ENCODE measurements at places on chromosomes 12 and 14.

- no peak for DNase-seq
These were observed 40.0 kb upstream of the ATF1 start for GRCh38 chr12:50723865-50724264.

- DNase-seq, result no peak
These were observed 90.3 kb downstream of the PRKAB1 start for GRCh38 chr12:119758234-119758633.

GRCh38 chr14:53793790-53794505, 162.7 kb downstream of the BMP4 start:
- DNase-seq, result no peak

DNA sequence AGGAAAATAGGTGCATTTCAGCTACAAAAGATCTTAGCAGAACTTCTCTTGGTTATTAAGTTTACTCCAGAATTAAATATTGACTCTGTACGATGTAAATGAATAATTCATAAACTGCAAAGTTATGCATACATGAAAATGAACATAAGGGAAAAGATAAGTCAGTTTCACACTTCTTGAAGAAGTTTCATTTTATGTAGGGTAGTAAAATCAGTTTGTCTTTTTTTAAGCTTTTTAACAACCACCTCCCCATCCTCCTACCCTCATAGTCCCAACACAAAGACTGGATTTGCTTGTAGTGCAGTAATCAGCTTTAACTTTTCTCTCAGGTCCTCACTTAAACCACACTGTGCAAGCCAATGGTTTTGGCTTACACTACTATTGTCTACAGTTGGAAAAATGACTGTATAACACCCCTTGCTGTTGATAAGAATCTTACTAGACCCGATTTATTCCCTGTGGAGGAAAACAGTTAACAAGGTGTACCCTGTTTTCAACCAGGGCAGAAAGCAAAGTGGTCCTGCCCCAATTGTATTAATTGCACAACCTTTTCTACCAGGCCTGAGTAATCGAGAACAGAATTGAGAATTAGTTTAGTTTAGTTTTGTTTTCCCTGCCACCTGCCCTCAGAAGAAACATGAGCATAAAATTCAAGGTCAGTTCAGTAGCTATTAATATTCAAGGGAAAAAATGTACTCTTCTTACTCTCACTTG, 44.1 kb downstream of the NIN start:
- no peak for DNase-seq

- DNase-seq, result peak; percentile 54
These were observed 6.7 kb upstream of the MRPS35 start for GRCh38 chr12:27703720-27704452.

Measured in hepatic stellate cell (primary cell).